ENCODE measurements at places on chromosomes 4 and X.
A peak's percentile ranks its signal among the peaks of the same experiment; 100 is the strongest.

GRCh38 chrX:104400387-104400786 is 145.7 kb upstream of the ESX1 start:
- no peaks in the 10 kb centered on the region for H3K4me1 ChIP-seq
- H3K36me3 ChIP-seq = no peaks in the 10 kb centered on the region
- no peak overlapping the region for H3K27ac ChIP-seq
- no peak for DNase-seq

GRCh38 chrX:10756441-10756840 is 136.1 kb upstream of the MID1 start:
- H3K36me3 ChIP-seq = no peaks in the 10 kb centered on the region
- no peak overlapping the region for H3K27ac ChIP-seq
- no peak for DNase-seq
- H3K27me3 ChIP-seq = no peaks in the 10 kb centered on the region

GRCh38 chr4:143280861-143281260 is 55.8 kb upstream of the GAB1 start:
- H3K36me3 ChIP-seq = no peaks in the 10 kb centered on the region
- no peaks in the 10 kb centered on the region for H3K27me3 ChIP-seq
- H3K4me3 ChIP-seq = no peak overlapping the region
- H3K27ac ChIP-seq = no peak overlapping the region

GRCh38 chr4:16583764-16584163 is 314.7 kb downstream of the LDB2 start:
- no peaks in the 10 kb centered on the region for H3K27me3 ChIP-seq
- no peak for DNase-seq
- H3K4me1 ChIP-seq = no peaks in the 10 kb centered on the region
- no peak overlapping the region for H3K27ac ChIP-seq

- H3K4me1 ChIP-seq = no peaks in the 10 kb centered on the region
- no peaks in the 10 kb centered on the region for H3K36me3 ChIP-seq
- H3K27ac ChIP-seq = no peak overlapping the region
- H3K27me3 ChIP-seq = no peaks in the 10 kb centered on the region
- no peak overlapping the region for H3K4me3 ChIP-seq
Observed at GRCh38 chrX:148371291-148371690, 129.1 kb upstream of the AFF2 start.

- H3K27ac ChIP-seq = no peak overlapping the region
- H3K4me1 ChIP-seq = no peaks in the 10 kb centered on the region
- no peaks in the 10 kb centered on the region for H3K36me3 ChIP-seq
- no peak for DNase-seq
- no peaks in the 10 kb centered on the region for H3K27me3 ChIP-seq
Observed at GRCh38 chrX:56761167-56761566, 32.1 kb downstream of the NBDY start.

GRCh38 chrX:71550578-71550977 is 17.7 kb downstream of the OGT start:
- H3K27me3 ChIP-seq = no peaks in the 10 kb centered on the region
- H3K36me3 ChIP-seq = peaks cover 21% of the 10 kb centered on the region
- no peaks in the 10 kb centered on the region for H3K4me1 ChIP-seq
- no peak overlapping the region for H3K27ac ChIP-seq
- no peak overlapping the region for H3K4me3 ChIP-seq

- H3K36me3 ChIP-seq = no peaks in the 10 kb centered on the region
- no peak overlapping the region for H3K4me3 ChIP-seq
- no peaks in the 10 kb centered on the region for H3K27me3 ChIP-seq
- no peak overlapping the region for H3K27ac ChIP-seq
Observed at GRCh38 chrX:38515291-38515690, 46.1 kb upstream of the TSPAN7 start.

DNA sequence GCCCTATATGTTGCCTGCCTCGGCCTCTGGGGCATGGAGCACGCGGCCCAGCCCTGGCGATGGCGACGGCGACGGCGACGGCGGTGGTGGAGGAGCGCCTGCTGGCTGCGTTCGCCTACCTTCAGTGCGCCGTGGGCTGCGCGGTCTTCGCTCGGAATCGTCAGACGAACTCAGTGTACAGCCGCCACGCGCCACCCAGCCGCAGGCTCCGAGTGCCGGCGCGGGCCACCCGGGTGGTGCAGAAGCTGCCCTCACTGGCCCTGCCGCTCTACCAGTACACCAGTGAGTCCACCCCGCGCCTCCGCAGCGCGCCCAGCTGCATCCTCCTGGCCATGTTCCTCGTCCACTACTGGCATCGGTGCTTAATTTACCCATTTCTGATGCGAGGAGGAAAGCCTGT is 83.7 kb upstream of the F9 start:
- no peaks in the 10 kb centered on the region for H3K4me1 ChIP-seq
- H3K27ac ChIP-seq = no peak overlapping the region
- no peaks in the 10 kb centered on the region for H3K27me3 ChIP-seq

GRCh38 chr4:4289597-4289940 is 385 bp downstream of the LYAR start:
- peak overlapping the region; percentile 80 for H3K4me3 ChIP-seq
- no peaks in the 10 kb centered on the region for H3K27me3 ChIP-seq
- H3K27ac ChIP-seq = no peak overlapping the region
- H3K4me1 ChIP-seq = peaks cover 15% of the 10 kb centered on the region
- H3K36me3 ChIP-seq = peaks cover 12% of the 10 kb centered on the region

GRCh38 chrX:23390979-23391378 is 56.3 kb downstream of the PTCHD1 start:
- H3K4me3 ChIP-seq = no peak overlapping the region
- peaks cover 3% of the 10 kb centered on the region for H3K4me1 ChIP-seq
- H3K27ac ChIP-seq = no peak overlapping the region
- no peaks in the 10 kb centered on the region for H3K36me3 ChIP-seq
- no peak for DNase-seq
- no peaks in the 10 kb centered on the region for H3K27me3 ChIP-seq

DNA sequence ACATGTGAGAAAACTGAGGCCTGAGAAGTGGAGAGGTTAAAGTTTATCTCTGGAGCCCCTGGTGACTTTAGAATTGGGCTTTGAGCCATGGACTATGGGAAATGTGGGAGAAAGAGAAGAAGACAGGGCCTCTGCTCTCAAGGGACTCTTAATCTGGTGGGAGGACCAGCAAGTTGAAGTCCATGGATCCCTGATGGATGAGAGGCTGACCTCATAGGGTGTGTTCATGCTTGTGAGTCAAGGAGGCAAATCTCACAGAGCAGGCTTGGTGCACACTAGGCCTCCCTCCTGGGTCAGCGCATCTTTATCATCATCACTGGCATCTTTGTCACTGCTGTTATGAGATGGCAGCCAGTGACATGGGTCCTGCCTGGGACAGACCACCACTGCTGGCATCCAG is 211.9 kb downstream of the AFAP1 start:
- no peak overlapping the region for H3K27ac ChIP-seq
- no peaks in the 10 kb centered on the region for H3K36me3 ChIP-seq

DNA sequence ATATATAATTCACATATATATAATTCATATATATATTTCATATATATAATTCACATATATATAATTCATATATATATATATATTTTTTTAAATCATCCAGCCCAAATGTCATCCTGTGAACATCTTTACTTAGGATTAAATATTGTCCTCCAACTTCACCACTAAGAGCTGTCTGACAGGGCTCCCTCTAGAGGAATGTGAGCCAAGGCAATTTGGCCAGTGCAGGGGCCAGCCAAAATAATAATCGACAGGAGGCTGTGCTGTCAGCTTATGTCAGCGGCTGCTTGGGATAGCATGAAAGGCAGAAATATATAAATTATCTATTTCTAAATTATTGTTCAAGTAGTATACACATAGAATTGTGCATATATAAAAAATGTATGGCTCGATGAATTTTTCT is 29.5 kb downstream of the EGFL6 start:
- no peaks in the 10 kb centered on the region for H3K36me3 ChIP-seq
- no peak overlapping the region for H3K27ac ChIP-seq
- H3K4me1 ChIP-seq = no peaks in the 10 kb centered on the region
- no peak for DNase-seq
- no peak overlapping the region for H3K4me3 ChIP-seq
- no peaks in the 10 kb centered on the region for H3K27me3 ChIP-seq

- H3K4me3 ChIP-seq = no peak overlapping the region
- H3K27ac ChIP-seq = no peak overlapping the region
- no peak for DNase-seq
- no peaks in the 10 kb centered on the region for H3K36me3 ChIP-seq
Observed at GRCh38 chr4:54317690-54318089, 88.6 kb downstream of the PDGFRA start.

DNA sequence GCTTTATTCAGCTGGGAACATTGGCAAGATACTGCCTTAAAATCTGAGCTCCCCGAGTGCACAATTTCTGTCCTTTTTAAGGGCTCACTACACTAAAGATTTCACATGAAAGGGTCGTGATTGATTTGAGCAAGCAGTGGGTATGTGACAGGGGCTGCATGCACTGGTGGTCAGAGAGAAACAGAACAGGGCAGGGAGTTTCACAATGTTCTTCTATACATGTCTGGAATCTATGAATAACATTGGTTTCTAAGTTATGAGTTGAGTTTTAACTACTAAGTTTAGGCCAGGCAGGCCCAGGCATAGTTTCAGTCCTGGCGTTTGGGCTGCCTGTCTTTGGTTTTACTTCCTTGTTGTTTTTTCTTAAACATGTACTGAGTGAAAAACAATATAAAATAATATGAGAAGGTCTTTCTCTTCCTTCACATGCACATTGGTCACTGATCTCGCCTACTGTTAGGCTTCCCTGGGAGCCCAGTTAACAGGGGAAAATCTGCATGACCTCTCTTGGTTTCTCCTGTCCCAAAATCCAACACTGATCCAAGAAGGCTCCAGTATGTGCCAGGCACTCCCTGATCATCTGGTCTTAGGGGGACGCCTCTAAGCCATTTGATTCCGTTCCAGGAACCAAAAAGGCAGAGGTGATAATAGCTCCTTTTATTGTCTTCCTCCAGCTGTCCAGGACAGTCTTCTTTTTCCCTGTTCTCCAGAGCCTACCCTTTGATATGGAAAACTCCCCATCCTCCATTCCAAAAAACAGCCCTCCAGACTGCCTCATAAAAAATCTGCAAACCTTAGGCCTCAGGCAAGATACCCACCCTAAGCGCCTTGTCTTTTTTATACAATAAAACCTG is at the start of gene UGT2B17:
Gene UGT2B17 (minus strand): TSS at position 51 of the 854 bp plus-strand sequence. CDS start 7,838 bp downstream, outside the sequence.
- no peaks in the 10 kb centered on the region for H3K4me1 ChIP-seq
- H3K27me3 ChIP-seq = no peaks in the 10 kb centered on the region
- H3K27ac ChIP-seq = no peak within 1 kb of the TSS
- no peaks in the 10 kb centered on the region for H3K36me3 ChIP-seq
- H3K4me3 ChIP-seq = no peak within 1 kb of the TSS

DNA sequence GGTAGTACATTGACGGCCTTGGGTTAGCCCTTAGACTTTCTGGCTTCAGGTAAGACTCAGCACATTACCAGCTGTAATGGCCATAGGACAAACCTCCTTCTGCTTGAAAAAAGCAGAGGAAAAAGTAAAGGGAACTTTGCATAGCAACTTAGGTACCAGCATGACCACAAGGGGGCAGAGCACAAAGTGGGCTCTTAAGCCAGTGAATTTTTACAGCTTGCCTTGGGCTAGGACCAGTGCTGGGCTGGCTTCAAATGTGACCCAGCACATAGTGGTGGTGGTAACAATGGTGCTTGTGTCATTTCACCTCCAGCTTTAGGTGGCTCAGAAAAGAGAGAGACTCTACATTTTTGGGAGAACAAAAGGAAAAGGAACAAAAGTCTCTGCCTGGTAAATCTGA is 66.1 kb downstream of the KLHL4 start:
- no peaks in the 10 kb centered on the region for H3K27me3 ChIP-seq
- DNase-seq = peak; percentile 48
- no peaks in the 10 kb centered on the region for H3K4me1 ChIP-seq
- H3K4me3 ChIP-seq = no peak overlapping the region
- H3K27ac ChIP-seq = no peak overlapping the region
- no peaks in the 10 kb centered on the region for H3K36me3 ChIP-seq

- H3K36me3 ChIP-seq = no peaks in the 10 kb centered on the region
- H3K27ac ChIP-seq = no peak overlapping the region
- peaks cover 5% of the 10 kb centered on the region for H3K27me3 ChIP-seq
- no peak for DNase-seq
Observed at GRCh38 chr4:89301902-89302301, 5.7 kb downstream of the GPRIN3 start.

- DNase-seq = no peak
- no peaks in the 10 kb centered on the region for H3K4me1 ChIP-seq
Observed at GRCh38 chr4:113524505-113525186, 236.9 kb downstream of the CAMK2D start.

- no peaks in the 10 kb centered on the region for H3K4me1 ChIP-seq
- no peak overlapping the region for H3K27ac ChIP-seq
- H3K4me3 ChIP-seq = no peak overlapping the region
- H3K36me3 ChIP-seq = no peaks in the 10 kb centered on the region
- H3K27me3 ChIP-seq = no peaks in the 10 kb centered on the region
Observed at GRCh38 chr4:56078866-56079265, 130.1 kb downstream of the CEP135 start.

DNA sequence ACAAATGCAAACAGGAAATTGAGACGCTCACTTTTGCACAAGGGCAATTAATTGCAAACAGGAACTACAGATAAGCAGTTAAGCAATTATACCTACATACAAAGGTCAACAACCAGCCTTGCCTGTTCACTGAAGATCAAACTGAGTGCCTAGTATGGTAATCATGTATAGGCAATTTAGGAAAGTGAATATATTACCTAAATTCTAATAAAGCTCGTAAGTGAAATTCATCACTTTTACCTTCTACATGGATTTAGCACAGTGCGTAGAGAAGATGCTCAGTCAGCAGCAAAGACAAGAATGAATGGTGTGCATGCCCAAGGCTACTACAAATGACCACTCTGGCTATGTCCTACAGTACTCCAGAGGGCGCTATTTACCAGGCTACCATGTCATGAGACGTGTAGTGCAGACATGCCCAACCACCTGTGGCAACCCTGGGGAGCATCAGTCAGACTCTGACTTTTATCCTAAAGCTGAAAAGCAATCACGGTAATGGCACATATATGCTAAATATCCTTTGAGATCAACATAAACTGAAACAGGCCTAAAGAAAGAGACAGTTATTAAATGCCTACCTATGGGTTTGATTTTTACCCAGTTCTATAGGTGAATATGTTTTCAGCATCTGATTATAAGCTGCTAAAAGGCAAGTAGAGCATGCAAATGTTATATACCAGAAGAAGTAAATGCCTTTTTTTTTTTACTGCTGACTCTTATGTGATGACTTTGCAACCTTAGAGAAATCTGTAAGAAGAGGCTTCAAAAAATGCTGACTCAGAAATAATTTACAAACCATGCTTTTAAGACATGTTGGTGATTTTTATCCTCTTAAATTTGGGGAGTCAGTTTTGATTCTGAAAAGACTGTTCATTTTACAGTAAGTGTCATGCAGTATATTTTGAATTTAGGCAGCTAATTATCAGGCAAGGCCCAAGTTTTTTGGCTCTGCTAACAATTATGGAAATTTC is 178.0 kb downstream of the PPP3CA start:
- DNase-seq = peak; percentile 25
- no peaks in the 10 kb centered on the region for H3K27me3 ChIP-seq
- no peaks in the 10 kb centered on the region for H3K36me3 ChIP-seq
- H3K4me3 ChIP-seq = no peak overlapping the region

GRCh38 chrX:1202251-1202650 is 10.2 kb downstream of the CRLF2 start:
- no peak overlapping the region for H3K4me3 ChIP-seq
- H3K4me1 ChIP-seq = peaks cover 3% of the 10 kb centered on the region
- H3K27ac ChIP-seq = no peak overlapping the region
- H3K27me3 ChIP-seq = no peaks in the 10 kb centered on the region
